Left renal pelvis (tissue), 4 donors: ENCODE measurements at places on chromosomes 11 and 22. TPM values are rescaled to one million over a fixed set of nuclear protein-coding genes. Genes with fewer than 3 reads are reported as not detected.

DNA sequence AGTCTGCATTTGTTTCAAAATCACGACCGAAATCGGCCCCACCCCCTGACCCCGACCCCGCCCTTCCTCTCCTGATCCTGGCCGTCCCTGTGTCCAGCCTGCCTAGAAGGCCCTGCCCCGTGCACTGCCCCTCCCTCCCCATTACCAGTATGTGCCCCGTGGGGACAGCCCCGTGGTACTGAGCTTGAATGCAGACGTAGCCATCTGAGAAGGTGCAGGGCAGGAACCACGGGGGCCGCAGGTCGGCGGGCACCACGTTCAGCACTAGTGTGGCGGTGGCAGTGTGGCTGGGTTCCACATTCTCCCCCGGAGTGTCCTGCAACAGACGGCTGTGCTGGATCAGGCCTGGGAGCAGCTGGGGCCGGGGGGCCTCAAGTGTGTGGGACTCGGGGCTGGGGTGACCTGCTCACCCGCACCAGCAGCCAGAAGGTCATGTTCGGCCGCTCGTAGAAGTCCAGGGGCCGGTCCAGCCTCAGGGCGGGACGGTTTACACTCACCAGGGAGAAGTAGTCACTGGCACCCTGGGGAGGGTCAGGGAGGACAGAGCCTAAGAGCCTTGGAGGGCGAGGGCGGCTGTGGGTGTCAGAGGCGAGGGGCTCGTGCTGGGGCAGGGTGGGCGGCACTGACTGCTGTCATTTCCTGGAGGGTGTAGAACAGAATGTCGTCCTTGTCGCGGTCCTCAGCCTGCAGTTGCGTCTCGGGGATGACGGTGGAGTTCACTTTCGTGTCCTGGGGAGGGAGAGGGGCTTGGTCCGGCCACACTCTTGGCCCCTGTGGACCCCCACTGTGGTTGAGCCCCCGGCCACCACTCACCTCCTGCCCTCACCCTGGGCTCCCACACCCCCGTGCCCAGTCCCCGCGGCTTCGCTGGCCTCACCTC is 3.6 kb downstream of the CDHR5 start:
- no peak for DNase-seq

DNA sequence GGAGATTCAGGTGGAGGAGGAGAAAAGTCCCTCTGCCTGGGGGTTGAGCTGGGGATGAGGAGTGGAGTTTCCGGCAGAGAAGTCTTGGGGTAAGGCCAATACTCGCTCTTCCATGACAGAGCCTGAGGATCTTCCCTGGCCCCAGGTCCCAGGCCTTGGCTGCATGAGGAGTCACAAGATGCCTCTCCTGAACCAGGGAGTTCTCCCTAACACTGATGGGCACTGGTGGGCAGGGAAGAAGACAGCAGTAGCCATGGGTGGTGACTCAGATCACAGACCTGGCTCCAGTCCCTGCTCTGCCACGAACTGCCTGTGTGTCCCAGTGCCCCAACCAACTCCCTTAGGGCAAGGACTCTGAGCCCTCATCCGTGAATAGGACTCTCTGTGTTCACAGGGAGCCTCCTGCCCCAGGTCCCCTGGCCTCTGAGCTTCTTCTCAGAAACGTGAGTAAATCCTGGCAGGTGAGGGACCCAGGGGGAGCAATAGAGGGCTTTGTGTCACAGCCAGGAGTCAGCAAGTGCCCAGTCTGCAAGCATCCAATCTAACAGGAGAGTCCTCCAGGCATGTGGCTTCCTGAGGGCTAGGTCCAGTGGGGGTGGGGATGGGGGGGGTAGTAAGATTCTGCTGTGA is 45.5 kb upstream of the FTH1 start:
- DNase-seq, result no peak

- no peak for DNase-seq
These were observed 35.4 kb upstream of the CARS1 start for GRCh38 chr11:3092603-3093141.

- no peak for DNase-seq
These were observed 14.1 kb downstream of the RHBDD3 start for GRCh38 chr22:29253561-29254285.

DNA sequence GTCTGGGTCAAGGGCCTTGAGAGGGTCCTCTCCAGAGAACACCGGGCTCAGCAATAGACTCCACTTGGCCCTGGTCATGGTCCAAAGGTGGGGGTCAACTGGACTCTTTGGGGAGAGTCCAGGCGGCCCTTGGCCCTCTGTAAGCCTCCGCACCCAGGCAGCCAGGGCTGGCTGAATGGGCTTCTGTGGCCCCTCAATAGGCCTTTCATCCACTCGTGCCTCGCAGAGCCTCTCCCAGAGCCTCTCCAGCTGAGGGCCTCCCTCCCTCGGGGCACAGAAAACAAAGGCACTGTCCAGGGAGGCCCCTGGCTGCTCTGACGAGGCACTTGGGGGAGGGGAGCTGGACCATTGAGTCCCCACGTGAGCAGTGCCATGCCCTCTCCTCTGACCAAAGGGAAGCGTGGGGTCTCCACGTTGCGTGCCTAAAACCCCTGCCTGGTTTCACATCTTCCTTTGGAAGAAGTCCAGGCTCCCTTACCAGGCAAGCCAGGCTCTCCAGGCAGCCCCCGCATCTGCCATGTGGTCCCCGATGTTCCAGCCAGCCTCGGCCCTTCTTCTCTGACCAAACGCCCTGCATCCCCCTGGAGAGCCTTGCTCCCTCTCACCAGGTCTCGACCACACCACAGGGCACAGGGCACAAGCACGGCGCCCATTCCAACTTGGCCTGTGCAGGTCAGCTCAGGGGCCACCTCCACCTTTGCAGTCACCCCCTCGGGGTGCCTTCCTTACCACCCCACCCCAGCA is 15.5 kb downstream of the KIAA0930 start:
- no peak for DNase-seq

The APOBEC3A gene
- 0.19 TPM for polyA plus RNA-seq

The SLC22A25 gene
- not detected for polyA plus RNA-seq

The MLC1 gene
- 0.87 TPM for polyA plus RNA-seq

The SPA17 gene
- 5.0 TPM for polyA plus RNA-seq
